ENCODE measurements at places on chromosomes 2 and 18.

DNA sequence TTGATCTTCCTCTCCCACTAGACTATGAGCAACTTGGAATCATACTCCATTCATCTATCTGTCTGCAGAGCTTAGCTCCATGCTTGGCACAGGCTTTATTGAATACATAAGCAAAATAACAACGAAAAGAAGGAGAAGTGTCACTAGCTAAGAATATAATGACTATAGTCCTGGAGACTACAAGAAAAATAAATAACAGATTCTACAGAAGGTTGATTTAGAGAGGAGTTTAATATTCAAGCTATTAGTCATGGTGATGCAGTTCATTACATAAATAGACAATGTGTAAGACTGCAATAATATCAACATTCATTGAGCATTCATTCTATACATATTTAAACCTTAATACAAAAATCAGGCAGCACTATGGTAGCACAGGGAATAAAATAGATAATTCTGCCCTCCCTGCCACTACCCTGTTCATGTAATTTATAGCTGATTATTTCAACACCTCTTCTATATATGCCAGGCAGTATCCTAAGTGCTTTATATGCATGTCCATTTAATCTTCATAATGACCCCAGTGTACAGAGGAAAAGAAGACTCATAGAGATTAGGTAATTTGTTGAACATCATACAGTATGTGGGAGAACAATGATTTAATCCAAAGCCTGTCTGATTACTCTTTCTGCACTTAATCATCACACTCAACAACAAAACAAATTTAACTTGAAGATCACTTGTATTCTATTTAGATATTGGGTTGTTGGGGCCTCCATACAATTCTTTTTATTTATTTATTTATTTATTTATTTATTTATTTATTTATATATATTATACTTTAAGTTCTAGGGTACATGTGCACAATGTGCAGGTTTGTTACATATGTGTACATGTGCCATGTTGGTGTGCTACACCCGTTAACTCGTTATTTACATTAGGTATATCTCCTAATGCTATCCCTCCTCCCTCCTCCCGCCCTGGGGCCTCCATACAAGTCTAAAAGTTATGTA, 165.3 kb downstream of the RNF152 start:
- DNase-seq: no peak

GRCh38 chr2:26299471-26300101, 46.4 kb upstream of the SELENOI start:
- DNase-seq: no peak

DNA sequence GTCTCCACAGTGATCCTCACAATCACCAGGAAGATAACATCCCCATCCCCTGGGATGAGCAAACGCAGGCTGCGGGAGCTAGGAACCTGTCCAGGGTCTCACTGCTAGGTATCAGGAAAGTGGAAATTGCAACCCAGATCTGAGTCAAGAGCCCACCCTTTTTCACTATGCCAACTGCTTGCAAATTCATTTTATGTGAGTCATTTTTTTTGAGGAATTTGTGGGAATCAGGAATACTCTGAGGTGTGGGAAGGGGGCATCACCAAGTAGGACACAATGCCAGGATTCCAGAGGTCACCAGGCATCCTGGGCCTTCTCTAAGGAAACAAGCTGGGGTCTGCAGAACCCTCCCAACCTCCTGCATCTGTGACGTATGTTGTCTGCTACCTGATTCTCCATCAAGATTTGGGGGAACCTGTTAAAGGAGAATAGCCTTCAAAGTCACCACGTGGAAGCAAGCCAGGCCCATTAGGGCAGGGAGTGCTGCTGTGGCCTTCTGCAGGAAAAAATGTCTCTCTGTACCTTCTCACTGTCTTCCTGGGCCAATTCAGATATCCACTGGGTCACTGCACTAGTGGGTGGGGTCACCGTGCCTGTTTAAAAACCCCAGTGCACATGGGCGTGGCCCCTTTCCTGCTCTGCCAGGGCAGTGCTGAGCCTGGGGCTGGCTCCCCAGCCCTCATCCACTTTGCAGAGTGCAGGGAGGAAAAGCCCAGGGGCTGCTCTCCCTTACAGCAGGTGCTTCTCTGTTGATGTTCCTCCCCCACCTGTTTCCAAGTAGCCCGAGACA, 50.2 kb downstream of the MCFD2 start:
- no peak for DNase-seq

DNA sequence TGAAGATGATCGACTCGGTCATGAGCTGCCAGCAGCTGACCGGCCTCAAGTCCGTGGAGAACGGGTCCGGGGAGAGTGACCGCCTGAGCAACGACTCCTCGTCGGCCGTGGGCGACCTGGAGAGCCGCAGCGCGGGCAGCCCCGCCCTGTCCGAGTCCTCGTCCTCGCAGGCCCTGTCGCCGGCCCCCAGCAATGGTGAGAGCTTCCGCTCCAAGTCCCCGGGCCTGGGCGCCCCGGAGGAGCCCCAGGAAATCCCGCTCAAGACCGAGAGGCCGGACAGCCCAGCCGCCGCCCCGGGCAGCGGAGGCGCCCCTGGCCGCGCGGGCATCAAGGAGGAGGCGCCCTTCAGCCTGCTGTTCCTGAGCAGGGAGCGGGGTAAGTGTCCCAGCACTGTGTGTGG, 14.9 kb downstream of the SALL3 start:
- no peak for DNase-seq

DNA sequence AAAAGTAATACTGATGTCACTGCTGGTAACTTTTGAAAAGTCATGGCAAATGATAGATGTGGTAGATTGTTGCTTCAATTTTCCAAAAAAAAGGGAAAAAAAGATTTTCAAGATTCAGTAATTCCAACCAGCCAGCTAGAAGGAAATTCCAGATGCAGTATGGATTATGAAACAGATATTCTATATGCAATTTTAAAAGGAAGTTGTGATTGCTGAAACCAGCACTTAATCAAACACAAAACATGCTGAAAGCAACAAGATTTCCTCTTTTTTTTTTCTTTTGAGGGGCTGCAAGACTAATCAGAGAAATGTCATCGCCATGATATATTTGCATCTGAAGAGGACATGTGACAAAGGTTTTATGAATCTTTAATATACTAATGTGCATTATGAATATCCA, 5.1 kb upstream of the HNMT start:
- DNase-seq: no peak

GRCh38 chr2:7052404-7052803, 135.2 kb downstream of the RNF144A start:
- DNase-seq: no peak

DNA sequence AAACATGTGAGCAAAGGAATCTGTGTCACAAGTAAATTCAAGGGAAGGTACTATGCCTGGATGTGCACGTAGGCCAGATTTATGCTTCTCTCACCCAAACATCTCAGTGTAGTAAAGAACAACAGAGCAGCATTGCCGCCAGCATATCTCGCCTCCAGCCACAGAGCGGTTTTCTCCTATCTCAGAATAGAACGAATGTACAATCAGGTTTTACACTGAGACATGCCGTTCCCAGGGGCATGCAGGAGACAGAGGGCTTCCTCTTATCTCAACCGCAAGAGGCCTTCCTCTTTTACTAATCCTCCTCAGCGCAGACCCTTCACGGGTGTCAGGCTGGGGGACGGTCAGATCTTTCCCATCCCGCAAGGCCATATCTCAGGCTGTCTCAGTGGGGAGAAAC, 175.3 kb downstream of the RPIA start:
- DNase-seq: no peak

GRCh38 chr2:178395941-178396570, 54.9 kb downstream of the PRKRA start:
- DNase-seq: no peak

GRCh38 chr2:165886487-165887146, 67.0 kb downstream of the TTC21B start:
- no peak for DNase-seq

DNA sequence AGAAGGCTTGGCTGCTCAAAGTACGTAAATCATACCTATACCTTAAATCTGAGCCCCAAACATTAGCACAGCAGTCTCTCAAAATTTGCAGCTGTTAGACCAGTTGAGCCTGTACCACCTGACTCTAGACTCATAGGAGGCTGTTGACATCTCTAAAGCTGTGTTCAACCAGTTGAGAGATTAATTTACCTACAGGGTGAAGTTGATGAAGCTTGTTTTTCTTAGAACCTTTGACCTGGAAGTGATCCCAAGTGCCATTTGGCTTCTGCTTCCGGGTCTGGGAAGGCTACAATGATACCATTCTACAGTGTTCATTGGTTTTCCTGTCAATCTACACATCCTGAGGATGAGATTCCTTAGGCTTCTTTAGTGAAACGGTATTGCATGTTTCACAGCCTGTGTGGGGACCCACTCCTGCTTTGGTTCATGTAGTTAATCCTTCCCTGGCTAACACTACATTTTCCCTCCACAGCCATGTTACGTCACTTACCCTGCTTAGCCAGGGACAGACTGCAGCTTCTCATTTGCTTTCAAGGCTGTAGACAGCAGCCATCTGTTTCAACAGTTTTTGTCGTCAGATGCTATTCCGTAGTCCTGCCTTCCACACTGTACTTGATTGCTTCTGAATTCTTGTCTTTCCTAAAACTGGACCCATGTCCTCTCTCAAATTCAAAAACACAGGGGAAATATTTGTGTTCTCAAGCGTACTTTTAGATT, 4.7 kb upstream of the IL1RL2 start:
- no peak for DNase-seq

All from activated naive CD4-positive, alpha-beta T cell (primary cell).